NCI-H774 (cell line): ENCODE measurements at places on chromosomes 11 and 22.

- no peak for DNase-seq
Measured at GRCh38 chr11:70100280-70100603, 22.1 kb downstream of the ANO1 start.

- no peak for DNase-seq
Measured at GRCh38 chr11:68340784-68341556, 28.6 kb downstream of the LRP5 start.

DNA sequence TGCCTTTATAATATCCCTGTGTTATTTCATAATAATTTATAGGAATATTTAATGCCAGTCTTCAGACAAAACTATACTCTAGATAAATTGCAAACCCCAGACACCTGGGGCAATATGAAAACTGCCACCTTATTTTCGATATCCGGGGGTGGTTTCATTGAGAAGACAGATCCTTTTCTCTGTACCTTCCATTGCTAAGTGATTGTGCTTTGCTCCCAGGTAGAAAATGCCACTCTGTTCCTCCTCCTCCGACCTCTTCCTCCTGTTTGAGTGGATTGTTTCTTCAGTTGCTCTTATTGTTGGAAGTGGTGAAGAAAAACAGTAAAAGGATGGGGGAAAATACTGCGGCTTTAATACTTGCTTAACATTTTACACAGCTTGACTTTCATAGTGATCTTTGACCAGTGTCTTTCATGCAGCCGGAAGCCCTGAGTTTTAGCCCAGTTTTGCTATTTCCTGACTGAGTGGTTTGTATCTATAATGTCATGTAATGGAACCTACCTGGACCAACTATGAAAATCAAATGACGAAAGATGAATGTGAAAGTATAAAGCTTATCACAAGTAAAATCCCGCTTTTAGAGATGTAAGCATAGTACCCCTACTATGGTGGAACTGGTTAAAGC is 5.6 kb upstream of the GRIK4 start:
- DNase-seq, result no peak

DNA sequence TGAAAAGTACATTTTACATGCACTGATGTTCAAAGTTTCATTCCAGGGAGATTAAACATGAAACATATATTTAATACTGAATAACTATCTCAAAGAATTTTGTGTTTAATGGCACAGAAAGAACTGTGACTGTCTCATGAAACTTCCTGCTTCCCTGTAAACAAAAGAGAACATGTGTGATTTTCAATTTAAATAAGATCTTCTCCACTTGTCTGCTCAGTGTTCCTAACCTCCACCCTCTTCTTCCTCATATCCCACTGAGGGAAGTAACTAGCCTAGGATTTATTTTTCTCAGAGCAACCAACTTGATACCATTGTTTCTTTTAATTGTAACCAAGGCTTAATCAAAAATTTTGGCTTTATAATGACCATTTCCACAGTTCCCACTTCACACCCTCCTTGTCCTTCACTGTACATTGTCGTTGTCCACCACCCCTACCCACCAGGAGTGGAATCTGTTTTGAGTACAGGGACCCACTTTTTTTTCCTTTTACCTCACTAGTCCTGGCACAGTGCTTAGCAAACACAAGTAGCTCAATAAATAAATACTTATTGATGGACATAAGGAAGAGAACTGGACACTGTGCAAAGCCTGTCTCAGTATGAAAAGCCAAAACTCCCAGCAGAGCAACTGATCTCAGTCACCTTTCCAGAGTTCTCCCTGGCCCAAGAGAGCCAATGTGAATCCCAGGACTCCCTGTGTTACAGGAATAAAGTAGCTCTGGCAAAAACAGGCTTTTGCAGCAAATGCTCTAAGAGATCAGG is 4.2 kb downstream of the CPSF7 start:
- DNase-seq, result no peak

- DNase-seq, result no peak
Measured at GRCh38 chr11:10604340-10604748, 35.9 kb upstream of the LYVE1 start.
